NB4 (cell line): ENCODE measurements at places on chromosomes 13 and 19.

DNA sequence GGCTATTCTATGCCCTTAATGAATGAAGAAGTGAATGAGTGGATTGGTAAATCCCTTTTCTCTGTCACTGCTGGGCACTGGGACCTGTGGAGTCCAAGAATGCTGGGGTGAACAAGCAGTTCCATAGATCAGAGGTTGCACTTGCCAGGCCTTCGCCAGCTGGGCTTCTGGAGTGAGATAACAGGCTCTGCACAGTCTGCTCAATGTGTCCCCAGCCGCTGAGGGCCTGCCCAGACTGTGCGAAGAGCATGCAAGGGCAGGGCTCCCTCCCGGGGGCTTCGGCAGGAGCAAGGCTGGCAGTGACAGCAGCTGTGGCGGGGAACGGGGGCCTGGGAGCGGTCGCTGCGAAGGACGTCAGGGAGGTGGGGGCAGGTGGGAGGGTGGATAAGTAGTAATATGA, 51.3 kb downstream of the ZNF536 start:
- DNase-seq = no peak

- no peak for DNase-seq
Measured at GRCh38 chr19:5103812-5104410, 135.0 kb downstream of the KDM4B start.

DNA sequence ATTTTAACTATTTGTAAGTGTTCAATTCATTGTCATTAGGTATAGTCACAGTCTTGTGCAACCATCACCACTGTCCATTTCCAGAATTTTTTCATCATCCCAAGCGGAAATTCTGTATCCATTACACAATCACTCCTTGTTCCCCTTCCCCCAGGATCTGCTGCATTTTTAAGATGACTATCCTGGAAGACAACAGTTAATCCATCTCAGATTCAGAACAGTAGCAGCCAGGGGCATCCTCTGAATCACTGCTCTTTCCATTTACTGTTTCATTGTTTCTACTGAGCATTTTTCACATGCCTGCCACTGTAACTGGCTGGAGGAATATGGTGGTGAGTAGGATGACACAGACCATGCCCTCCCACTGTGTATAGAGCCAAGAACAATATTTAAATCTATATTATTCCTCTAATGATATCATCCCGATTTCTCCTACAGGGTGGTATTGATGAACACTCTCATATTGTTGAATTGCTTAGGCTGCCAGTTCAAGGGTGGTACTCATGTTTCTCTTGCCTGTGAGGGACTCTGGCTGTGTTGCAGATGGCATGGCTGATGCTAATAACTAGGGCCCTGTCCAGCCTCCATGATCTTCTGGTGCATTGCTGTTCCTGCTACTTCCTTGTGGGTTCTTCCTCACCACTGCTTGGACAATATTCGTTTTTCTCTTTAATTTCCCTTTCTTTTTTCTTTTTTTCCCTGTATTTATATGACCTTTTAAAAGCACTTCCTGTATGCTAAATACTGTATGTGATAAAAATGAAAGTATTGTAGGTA, 59.0 kb downstream of the WDFY2 start:
- DNase-seq = peak; percentile 36

DNA sequence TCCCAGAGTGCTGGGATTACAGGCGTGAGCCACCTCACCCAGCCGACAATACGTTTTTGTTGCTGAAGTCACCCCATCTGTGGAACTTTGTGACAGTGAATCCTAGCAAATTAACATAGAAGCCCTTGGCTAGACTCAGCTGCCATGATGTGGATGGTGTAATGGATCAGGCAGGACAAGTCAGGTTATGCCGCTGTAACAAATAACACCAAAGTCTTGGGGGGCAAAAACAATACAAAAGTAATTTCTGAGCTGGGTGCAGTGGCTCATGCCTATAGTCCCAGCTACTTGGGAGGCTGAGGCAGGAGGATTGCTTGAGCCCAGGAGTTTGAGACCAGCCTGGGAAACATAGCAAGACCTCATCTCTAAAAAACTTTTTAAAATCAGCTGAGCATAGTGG, 29.3 kb downstream of the PNPLA6 start:
- DNase-seq = no peak

- DNase-seq = no peak
Measured at GRCh38 chr19:43739439-43740235, 15.1 kb downstream of the SMG9 start.

- peak; percentile 40 for DNase-seq
Measured at GRCh38 chr13:113077953-113078901, 27.4 kb upstream of the F7 start.

- peak; percentile 78 for DNase-seq
Measured at GRCh38 chr13:110134801-110135200, 172.2 kb downstream of the COL4A1 start.

DNA sequence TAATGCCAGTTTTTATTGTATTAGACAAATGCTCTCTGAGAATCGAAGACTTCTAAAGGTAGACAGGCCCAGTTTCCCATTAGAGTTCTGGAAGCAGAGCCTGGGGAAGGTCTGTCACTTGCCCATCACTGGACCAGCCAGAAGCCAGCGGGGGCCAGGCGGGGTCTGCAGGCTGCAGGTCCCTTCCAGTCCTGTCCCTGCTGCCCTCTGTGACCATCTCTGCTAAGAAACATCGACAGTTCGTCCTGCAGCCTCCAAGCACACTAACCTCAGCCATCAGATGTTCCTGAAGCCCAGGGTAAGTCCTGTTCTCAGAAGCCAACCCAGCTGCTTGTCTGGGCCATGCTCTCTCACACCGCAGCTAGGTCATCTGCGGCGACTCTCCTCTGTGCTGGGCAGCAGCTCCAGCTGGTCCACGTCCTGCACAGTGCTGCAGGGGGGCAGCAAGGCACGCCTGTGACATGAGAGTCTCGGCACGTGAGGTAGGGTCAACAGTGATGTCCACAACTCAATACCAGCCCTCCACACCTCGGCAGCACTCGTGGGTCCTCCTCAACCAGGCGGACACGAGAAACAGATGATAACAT, 2.9 kb upstream of the ADPRHL1 start:
- no peak for DNase-seq

GRCh38 chr13:30972888-30973377, 40.5 kb downstream of the TEX26 start:
- no peak for DNase-seq

- no peak for DNase-seq
Measured at GRCh38 chr13:48784916-48785548, 131.3 kb downstream of the CYSLTR2 start.

DNA sequence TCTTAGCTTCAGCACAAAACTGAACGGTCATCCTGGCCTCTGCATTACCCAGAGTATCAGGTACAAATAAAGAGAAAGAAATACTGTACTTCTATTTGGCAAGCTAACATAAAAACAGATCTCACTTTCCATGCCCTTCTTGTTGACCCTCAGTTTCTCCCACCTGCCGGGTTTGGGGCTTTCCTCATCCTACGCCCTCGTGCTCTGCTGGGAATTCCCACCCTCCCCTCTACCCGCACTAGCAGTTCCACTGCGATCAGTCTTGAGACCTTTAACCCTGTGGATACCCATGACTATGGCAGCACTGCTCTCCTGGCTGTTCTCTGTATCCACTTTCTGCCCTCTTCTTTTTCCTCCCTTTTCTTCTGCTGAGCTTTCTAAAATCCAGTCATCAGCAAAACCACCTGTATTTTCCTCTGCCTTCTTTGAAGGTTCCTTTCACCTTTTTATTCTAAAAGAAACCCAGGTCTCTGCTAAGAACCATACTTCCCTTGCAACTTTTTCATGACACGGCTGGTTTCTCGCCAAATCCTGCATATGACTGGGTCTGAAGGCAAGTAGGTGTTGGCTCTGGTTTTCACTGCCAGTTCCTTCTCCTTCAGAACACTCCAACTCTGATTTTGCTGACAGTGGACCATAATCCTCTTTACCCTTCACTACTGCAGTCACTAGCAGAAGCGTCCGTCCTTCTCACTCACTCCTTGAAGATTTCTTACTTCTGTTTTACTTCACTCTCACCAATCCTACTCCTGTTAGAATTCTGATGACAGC, 99.4 kb downstream of the MIPEP start:
- no peak for DNase-seq

DNA sequence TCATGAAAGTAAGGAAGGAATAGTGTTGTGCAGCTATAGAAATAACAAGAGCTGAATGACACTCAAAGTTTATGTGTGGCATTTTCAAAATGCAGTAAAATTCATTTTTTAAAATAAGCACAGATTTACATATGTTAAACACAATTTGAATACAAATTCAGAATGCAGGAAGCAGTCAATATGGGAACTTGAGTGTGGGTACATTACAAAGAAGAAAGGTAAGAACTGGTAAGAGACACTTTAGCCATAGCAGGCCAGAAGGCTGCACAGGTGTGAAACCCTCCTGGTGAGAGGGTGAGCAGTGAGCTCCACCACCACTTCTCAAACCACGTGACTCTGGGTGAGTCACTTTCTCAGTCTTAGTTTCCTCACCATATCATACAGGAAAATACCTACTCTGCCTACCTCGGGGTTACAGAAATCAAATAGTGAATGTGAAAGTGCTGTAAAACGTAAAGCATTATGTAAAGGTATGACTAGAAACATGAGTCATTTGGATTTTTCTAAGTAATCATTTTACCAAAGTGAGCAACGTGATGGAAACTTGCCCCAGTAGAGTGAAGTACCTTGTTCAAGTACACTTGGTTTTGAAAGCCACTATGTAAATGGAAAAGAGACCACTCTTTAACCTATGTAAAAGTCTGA, 40.5 kb downstream of the USP12 start:
- peak; percentile 31 for DNase-seq

- DNase-seq = peak; percentile 70
Measured at GRCh38 chr19:49567861-49568441, 12.4 kb downstream of the NOSIP start.

DNA sequence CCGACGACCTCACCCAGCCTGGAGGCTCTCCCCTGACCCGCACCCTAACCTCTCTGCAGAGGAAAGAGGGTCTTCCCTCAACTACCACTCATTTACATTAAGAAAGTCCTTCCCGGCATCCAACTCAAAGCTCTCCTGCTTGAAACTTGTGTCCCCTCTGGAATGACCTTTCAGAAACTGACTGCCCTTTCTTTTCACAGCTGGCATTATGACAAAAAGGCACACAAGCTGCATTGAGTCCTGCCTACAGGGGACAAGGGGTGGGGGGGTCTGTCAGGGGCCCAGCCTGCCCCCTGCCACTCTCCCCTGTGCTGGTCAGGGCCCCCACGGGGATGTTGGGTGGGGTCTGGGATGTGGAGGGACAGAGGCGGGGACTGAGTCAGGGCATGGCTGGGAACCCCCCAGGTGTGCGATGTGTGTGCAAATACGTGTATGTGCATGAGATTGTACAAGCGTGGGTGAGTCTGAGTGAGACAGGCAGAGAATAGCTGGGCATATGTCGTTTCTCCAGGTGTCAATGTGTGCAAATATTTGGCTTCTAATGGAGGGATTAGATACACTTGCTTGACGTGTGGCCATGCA, 2.0 kb downstream of the COL5A3 start:
- no peak for DNase-seq

DNA sequence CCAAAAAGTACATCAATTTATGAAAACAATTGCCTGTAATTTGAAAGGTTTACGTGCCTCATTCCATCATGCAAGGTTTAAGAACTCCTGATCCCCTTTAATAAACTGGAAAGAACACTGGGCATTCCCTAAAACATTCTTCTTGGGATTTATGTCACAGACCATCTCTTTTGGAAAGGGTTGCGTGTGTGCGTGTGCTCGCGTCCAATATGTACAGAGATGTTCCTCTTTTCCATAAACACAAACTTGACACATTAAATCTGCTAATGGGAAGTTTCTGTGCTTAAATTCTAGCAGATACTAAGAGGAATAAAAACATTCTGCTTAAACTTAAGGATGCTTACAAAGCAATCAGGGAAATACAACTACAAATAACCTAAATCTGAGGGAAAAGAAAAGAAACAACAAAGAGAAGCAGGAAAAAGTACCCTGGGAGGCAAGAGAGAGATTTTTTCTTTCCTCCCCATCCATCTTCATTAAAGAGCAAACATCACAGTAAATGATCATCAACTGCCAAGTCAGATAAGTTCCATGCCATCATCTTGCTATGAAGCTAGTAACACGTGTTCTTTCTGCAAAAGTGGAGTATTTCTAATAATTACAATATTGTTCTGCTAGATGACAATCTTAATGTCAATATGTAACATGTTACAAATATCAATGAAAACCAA, 83.7 kb downstream of the STK24 start:
- DNase-seq = no peak

- no peak for DNase-seq
Measured at GRCh38 chr13:97268772-97269171, 46.6 kb downstream of the MBNL2 start.

- no peak for DNase-seq
Measured at GRCh38 chr19:31445406-31445805, 96.2 kb upstream of the TSHZ3 start.

GRCh38 chr13:49395451-49395865, 48.4 kb downstream of the CAB39L start:
- DNase-seq = no peak

GRCh38 chr13:106570299-106570852, 2.4 kb upstream of the ARGLU1 start:
- DNase-seq = peak; percentile 81
